ENCODE measurements at places on chromosomes 1 and 21.

DNA sequence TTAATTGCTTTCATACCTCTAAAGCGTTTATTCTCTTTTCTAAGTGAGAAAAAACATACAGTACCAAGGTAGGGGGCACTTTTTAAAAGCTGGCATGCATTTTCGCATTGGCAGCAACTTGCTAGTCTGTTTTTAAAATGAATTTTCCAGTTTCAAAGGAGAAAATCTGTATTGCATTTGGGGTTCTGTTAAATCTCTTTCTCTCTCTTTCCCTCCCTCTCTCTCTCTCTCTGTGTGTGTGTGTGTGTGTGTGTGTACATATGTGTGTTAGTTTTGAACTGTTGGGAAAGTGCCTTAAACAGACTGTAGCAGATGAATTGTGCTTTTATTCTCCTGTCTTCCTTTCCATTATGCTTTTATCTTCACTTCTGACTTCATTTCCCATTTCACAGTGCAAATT lies 7.3 kb downstream of the NIBAN1 start:
- DNase-seq: no peak

DNA sequence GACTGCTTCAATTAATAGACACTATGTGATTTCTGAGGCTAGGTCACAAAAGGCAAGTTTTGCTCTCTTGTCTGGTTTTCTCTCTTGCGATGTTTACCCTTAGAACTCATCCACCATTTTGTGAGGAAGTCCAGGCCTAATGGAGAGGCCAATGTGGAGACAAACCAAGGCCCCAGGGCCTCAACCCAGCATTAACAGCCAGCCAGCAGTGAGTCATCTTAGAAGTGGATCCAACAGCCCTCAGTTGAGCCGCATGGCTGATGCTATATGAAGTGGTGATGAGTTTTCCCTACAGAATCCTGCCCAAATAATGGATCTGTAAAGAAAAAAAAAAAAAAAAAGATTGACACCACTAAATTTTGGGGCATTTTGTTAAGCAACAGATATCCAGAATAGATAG lies 95.1 kb downstream of the DNTTIP2 start:
- DNase-seq: no peak

DNA sequence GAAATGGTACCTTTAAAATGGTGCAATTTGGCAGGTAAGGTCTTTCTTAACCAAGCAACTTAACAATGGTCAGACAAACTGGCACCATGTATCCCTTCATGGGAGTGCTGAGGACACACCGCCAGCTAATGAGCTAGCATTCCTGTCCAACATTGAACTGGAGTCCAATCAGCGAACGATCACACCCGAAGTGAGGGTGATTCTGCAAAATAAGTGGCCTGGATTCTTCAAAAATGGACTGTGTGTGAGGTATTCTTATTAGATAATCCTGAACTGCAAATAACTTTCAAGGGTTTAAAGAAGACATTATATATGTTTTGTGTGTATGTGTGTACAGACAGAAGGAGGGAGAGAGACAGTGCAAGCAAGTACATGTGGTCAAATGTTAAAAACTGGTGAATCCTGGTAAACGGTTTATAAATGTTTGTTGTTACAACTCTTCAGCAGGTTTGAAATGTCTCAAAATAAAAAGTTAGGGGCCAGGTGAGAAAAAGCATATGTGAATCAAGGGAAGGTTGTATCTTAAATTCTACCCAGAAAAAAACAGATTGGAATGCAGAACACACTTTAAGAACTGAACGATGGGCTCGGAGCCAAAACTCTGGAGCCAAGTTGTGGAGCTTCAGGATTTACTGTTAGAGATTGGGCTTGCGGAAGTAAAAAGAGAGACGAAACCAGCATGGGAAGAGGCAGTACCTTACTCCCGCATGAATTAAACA lies 20.9 kb downstream of the GADD45A start:
- DNase-seq: no peak

DNA sequence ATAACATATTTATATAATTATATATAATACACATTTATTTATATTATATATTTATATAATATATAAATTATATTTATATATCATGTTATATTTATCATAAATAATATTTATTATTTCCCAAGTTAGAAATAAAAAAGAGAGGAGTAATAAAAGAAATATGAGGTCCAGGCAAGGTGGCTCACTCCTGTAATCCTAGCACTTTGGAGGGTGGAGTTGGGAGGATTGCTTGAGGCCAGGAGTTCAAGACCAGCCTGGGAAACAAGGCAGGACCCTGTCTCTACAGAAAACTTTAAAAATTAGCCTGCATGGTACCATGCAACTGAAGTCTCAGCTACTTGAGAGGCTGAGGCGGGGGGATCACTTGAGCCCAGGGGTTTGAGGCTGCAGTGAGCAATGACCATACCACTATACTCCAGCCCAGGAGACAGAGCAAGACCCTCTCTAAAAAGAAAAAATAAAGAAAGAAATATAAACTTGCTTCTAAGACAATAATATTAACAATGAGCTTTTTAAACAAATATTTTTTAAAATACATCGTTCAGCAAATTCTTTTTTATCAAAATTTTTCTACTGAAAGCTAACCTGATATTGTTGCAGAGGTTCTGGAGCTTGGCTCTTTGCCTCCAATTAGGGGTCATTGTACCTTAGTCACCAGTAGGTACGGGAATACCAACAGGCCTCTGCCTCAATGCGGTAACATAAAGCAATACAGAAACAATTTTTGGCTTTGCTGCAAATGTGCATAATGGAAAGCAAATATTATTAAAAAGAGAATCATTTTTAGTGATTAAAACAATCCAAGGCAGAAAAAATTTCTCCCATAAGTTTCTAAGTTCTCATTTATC lies 290.0 kb downstream of the SETD4 start:
- no peak for DNase-seq

DNA sequence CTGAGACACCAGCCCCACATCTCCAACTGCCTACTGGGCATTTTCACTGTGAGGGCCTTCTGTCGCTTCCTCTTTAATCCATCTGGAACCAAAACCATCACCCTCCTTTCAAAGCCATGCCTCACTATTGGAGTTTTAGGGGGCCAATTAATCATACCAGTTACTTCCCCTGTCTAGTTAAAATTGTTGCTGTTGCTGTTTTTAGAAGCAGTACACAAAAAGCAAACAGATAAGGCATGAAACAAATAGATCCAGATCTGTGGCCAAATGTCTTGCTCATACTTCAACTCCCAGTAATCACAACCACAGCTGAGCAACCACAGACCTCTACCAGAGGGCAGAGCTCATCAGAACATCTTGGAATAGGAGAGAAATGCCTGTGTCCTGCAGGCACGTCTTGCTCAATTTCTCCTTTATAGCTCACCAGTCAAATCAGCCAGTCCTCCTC lies 133.8 kb upstream of the C1orf105 start:
- DNase-seq: no peak

DNA sequence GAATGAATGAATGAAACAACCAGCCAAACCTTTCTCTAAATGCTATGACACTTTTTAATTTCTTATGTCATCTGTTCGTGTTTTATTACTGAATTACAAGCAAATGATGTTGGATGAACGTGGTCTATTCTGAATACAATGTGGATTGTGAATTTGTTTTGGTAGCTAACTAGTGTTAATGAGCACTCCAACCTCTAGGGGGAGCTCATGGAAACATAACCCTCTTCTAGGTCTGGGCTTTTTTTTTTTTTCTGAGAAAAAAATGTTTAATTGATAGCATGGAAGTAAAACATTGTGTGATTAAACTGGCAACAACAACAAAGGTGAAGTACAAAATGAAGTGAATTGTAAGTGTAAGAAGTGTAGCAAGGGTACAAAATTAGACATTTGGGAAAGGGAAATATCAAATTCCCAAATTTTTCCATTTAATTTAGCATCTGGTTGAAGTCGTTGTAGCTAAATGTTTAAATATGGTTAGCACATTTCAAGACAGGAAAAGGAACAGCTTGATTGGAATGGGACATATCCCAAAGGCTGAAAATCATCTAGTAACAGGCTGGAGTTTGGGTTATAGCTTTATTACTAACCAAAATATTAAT lies 42.6 kb upstream of the PTGS2 start:
- DNase-seq: peak; percentile 30

GRCh38 chr1:8379513-8380186 lies 61.7 kb downstream of the SLC45A1 start:
- DNase-seq: peak; percentile 47

GRCh38 chr1:222382171-222382570 lies 165.7 kb downstream of the HHIPL2 start:
- no peak for DNase-seq

DNA sequence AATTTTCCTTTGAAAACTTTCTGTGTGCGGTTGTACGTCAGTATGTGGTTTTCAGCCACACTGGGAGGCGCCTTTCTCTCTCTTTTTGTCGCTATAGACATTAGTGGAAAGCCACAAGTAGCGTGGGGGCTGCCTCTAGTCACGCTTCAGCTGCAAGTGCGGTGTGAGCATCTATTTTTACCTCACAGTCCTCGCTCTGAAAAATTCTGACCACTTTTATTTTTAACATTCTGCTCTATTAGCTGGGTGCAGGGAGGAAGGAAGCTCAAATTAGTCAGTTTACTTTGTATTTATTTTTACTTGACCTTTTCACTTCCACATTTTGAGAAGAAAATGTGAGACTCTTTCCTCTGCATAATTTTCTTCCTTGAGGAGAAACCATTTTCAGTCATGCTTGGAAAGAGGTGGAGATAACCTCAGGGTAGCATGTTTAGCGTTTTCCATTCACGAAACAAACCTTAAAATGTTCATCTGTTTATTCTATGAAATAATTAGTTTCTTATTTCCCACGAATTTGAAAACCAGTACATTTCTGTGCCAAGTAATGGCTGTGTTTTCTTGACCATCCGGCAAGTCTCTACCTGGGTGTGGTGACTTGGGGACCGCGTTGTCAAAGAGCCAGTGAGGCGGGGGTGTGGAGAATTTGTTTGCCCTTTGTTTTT lies 35.6 kb downstream of the ADARB1 start:
- no peak for DNase-seq

GRCh38 chr21:36166705-36167104 lies 10.1 kb downstream of the DOP1B start:
- DNase-seq: no peak

DNA sequence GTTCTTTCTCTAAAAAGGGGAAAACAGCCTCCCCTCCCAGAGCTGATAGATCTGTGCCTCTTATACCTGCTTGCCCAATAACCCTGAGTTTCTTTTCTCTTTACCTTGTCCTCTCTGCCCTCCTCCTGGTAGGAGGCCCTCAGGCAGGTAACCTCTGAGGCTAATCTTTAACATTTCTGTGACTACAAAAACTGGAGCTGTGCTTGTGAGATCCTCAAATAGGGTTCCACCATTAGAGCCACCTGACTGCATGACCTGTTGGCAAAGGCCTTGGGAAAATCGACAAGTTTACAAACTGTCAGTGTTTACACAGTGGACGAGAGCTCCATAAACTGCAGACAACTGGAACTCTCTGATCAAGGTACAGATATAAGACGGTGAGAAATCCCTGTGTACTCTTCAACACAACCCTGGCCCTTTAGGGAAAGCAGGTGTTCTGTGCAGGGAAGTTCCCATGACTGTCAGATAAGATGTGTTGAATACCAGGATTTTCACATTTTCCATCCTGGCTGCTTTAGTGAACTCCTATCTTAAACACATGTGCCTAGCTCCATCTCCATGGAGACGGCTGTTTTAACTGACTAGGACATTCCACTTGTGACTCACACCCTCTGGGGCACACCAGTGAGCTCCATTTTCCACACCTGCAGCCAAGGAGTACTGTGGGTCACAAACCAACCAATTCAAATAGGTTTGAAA lies 38.3 kb downstream of the ECE1 start:
- DNase-seq: no peak

- no peak for DNase-seq
Observed at GRCh38 chr1:183495420-183495819, 23.1 kb downstream of the SMG7 start.

GRCh38 chr1:86197206-86197855 lies 40.8 kb upstream of the COL24A1 start:
- DNase-seq: no peak

DNA sequence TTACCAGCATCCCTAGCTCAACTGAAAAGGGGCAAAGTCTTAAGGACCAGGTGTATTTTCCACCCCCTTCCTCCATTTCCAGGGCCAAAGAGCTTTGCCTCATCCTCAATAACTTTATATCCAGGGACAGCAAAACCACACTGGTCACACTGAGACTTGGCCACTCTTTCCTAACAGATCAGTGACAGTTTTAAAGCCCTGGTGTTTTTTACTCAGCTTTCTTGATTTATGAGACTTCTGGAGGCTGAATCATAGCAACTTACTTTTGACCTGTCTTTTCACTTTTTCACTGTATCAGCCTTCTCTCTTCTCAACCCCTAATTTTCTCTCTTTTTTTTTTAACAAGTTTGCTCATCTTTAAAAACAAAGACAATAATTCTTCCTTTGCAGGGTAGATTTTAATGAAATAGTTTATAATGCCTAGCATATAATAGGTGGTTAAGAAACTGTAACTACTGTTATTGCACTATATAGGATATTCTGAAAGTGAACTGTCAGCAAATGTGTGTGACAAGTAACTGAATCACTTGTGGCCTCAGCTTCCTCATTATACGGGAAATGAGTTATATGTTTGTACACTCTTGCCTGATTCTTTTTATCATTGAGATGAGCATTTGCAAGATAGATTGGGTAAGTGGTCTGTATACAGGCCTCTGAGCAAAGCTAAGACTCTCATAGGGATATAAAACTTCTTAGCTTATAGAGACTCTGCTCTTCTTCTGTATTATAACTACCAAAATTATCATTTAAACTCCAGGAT lies 19.7 kb upstream of the DYNLT5 start:
- DNase-seq: no peak

- DNase-seq: peak; percentile 57
Observed at GRCh38 chr1:236997882-236998281, 6.4 kb downstream of the MT1HL1 start.

DNA sequence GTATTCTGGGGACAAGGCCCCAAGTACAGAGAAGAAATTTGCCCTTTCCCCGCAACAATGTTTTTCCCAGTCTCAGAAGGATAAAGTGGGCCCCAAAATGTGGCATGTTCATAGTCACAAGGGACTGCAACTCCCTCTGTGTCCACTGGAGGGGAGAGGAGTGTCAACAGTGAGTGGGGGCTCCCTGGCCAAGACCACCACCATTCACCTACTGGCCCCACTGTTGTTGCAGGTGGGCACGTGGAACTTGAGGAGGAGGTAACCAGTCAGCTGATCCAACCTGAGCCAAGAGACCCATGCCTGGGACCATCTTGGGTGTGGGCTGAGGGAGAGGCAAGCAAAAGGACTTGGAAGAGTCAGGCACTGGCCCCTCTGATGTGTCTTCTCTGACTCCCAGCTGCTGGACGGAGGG lies 777 bp downstream of the NUDT17 start:
- peak; percentile 85 for DNase-seq

DNA sequence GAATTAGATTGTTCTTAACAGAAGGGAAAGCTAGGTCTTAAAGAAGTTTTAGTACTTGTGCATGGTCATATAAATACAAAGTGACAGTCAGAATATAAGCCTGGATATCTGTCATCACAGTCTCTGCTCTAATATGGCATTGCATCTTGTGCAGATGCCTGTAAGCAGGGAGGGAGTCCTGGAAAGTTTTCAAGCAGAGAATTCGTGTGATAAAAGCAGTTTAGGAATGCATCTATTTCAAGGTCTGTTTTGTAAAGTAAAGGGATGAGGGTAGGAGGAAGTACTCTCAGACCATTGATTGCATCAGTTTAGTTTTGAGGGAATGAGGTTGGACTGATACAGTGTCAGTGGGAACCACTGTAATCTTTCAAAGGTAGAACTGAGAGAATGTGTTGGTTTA lies 30.6 kb downstream of the IARS2 start:
- no peak for DNase-seq

GRCh38 chr1:3942416-3943122 lies 42.5 kb upstream of the C1orf174 start:
- DNase-seq: no peak

- DNase-seq: no peak
Observed at GRCh38 chr1:208437401-208437800, 193.2 kb upstream of the PLXNA2 start.

- no peak for DNase-seq
Observed at GRCh38 chr1:165876121-165876520, 48.7 kb downstream of the UCK2 start.

Data from H7 (cell line).